ENCODE measurements at places on chromosomes 13 and 19. TPM values are rescaled to one million over a fixed set of nuclear protein-coding genes. Genes with fewer than 3 reads are reported as not detected.

Gene SBSN
- 0.17 TPM for polyA plus RNA-seq

DNA sequence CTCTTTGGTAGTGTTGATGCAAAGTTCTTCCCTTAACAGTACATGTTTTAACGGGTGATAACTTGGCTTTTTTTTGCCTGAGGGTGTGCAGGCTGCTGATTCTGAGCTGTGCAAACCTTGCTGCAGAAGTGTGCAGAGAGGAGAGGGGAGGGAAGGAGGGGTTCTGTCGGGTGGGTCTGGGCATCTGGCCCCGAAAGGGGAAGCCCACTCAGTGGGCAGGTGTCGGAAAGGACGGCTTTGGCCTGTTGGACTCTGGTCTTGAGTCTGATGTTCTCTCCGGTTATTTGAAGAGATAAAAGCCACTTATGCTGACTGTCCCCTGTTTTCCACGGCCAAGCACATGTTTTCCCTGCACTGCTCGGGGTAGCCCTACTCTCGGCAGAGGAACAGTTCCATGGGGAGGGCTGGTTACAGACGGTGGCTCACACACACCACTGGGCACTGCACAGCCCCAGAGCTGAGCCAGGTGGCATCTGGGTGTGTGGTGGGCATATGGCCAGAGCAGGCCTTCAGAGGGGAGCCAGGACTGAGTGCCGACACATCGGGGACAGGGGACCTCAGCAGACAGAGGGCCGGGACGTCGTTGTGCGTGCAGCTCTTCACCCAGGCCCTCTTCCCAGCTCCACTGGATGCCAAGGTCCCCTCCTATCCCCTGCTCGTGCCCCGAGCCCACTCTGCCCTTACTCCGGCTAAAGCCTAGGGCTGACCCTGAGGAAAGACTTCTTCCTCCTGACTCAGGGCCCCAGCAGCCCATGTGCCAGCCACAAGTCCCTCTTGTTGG is 93.2 kb downstream of the TEX29 start:
- DNase-seq: no peak

GRCh38 chr19:36092566-36092965 is 18.4 kb upstream of the OVOL3 start:
- no peak for DNase-seq

- no peak for DNase-seq
These were observed 23.1 kb upstream of the PDX1 start for GRCh38 chr13:27896726-27897125.

DNA sequence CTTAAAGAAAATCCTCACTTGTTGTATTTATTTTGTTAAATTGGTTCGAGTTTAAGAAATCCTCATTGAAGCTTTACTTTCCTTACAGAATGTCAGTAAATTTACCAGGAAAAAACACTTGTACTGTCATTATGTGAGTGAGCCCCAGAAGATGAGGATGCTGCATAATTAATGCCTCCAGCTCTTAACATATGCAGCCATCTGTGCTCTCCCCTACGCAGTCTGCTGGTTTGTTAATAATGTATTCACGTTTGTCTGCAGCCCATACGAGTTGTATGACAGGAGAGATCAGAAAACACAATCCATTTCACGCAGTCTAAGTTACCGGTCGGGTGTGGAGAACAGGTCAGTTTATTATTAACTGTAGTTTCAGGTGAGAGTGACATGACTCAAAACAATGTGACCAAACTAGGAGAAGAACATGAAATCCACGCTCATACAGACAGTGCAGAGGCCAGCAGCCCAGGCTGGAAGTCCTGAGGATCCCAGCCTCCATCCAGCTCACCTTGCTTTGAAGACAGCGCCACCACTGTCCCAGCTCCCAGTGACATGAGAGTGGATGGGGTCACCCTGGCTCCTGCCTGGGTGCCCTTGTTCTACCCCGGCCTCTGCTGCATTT is 19.8 kb upstream of the ATP11A start:
- DNase-seq: peak; percentile 71

Gene RINL
- polyA plus RNA-seq: 28.2 TPM

DNA sequence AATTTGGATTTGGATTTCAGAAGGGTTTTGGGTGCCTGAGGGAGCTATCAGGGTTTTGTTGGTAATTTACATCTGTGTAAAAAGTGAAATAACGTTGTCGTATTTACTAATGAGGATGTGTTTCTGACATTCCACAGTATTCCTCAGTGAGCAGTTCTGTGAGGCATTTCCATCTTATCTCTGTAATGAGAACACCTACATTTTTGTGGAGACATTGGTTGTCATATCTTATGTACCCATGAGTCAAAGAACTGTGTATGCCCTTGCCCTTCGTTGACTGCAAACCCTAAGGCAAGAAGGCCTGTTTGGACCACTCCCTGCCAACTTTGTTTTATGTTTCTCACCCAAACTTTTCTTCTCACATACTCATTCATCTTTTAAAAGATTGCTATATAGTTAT is 14.2 kb upstream of the IL17D start:
- DNase-seq: no peak

DNA sequence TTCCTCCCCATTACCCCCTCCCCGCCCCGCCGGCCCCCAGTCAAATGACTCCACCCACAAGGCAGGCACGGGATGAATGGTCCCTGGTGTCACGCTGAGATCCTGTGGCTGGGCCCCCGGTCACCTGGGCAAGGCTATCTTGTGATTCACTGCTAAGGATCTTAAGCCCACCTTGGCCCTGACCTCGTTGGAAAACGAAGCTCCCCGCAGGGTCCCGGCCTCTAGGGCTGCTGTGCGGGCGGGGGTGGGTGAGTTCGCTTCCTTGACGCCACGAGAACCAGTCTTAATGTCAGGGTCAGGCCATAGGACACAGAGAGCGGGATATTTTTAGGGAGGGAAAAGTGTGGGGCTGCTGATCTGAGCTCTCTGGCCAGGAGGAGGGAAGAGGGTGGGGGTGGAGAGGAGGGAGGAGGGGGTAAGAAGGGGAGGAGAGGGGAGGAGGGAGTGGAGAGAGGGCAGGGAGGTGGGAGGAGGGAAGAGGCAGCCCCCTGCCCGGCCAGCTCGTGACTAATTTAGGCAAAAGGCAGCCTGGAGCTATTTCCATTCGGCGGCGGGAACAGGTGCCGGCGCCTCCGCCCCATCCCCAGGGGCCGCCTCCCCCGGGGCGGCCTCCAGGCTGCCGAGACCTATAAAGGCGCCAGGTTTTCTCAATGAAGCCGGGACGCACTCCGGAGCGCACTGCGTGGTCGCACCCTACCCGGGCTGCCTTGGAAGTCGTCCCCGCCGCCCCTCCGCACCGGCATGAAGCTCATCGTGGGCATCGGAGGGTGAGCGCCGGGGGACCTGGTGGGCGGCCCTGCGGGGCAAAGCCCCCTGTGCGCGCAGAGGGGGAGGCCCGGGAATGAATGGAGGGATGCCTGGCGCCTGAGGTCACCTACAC is at the start of gene NMRK2:
Gene NMRK2 (plus strand): TSS at position 139 of the 880 bp plus-strand sequence. CDS start 603 bp downstream, at position 742.
- DNase-seq: no peak

Gene HIPK4
- polyA plus RNA-seq: 0.70 TPM

Gene RNF113B
- not detected for polyA plus RNA-seq

Gene LCP1
- polyA plus RNA-seq: 13.8 TPM

Data from spinal cord (tissue), 10 donors.